ENCODE measurements at places on chromosomes 7 and 10. TPM values are rescaled to one million over a fixed set of nuclear protein-coding genes. Genes with fewer than 3 reads are reported as not detected.

Gene ANKRD61
- 0.27 TPM for total RNA-seq

Gene PAX4
- not detected for total RNA-seq

Gene LAMTOR4
- 116 TPM for total RNA-seq

Gene ZCWPW1
- total RNA-seq, result 3.6 TPM

Gene ADARB2
- 1.3 TPM for total RNA-seq

Gene CRHR2
- total RNA-seq, result not detected

Gene VWC2
- total RNA-seq, result not detected

Gene CELF2
- 133 TPM for total RNA-seq

Gene SCART1
- 2.9 TPM for total RNA-seq

Gene SAP25
- total RNA-seq, result 12.8 TPM

Gene GPAM
- total RNA-seq, result 7.4 TPM

Gene STEAP1B
- total RNA-seq, result not detected

Gene PALD1
- 6.6 TPM for total RNA-seq

Gene FAM237B
- not detected for total RNA-seq

Gene MRPS24
- 127 TPM for total RNA-seq

Gene GPNMB
- 1.5 TPM for total RNA-seq

Gene RAPGEF5
- 0.92 TPM for total RNA-seq

Gene SPDYE2
- total RNA-seq, result not detected

Gene SPDYE5
- total RNA-seq, result 0.18 TPM

Gene MYL10
- total RNA-seq, result not detected

Gene SCIN
- total RNA-seq, result not detected

Gene GET4
- 31.9 TPM for total RNA-seq

Gene ARID5B
- 26.7 TPM for total RNA-seq

Gene MMS19
- 108 TPM for total RNA-seq

Gene CLDN3
- not detected for total RNA-seq

Gene LEP
- not detected for total RNA-seq

Gene TRIM24
- 13.9 TPM for total RNA-seq

Gene MACC1
- total RNA-seq, result 0.38 TPM

Gene ASAH2
- total RNA-seq, result 1.8 TPM

Gene STAG3
- 13.2 TPM for total RNA-seq

Gene MPP7
- total RNA-seq, result 12.6 TPM

Gene ACTL6B
- total RNA-seq, result not detected

Gene CDK14
- total RNA-seq, result 0.05 TPM

Gene AGR2
- not detected for total RNA-seq

Gene TMEM184A
- not detected for total RNA-seq

Gene MLXIPL
- total RNA-seq, result not detected

Gene NUP205
- 140 TPM for total RNA-seq

Measured in activated CD8-positive, alpha-beta T cell treated with anti-CD3 and anti-CD28 coated beads for 36 hours (primary cell).